Mammary microvascular endothelial cell (primary cell): ENCODE measurements at places on chromosomes 5 and 9. TPM values are rescaled to one million over a fixed set of nuclear protein-coding genes. Genes with fewer than 3 reads are reported as not detected.

Gene SLC2A6
- total RNA-seq = 57.0 and 62.3 TPM in 2 replicates

Gene NOTCH1
- total RNA-seq = 70.4 and 79.5 TPM in 2 replicates

Gene PCDHGA4
- total RNA-seq = 2.8 and 3.9 TPM in 2 replicates

Gene PDCD1LG2
- total RNA-seq = 26.4 and 27.8 TPM in 2 replicates

Gene CCDC171
- total RNA-seq = 0.93 and 0.94 TPM in 2 replicates

Gene TAS2R1
- total RNA-seq = not detected in 2 replicates

Gene CTNND2
- not detected in 2 replicates for total RNA-seq

Gene HAVCR1
- total RNA-seq = not detected in 2 replicates

Gene WNK2
- total RNA-seq = not detected in 2 replicates

Gene SELENOP
- total RNA-seq = 17.3 and 28.6 TPM in 2 replicates

Gene TRAF2
- 17.3 and 18.3 TPM in 2 replicates for total RNA-seq

Gene CXCL14
- total RNA-seq = not detected in 2 replicates

Gene CER1
- not detected in 2 replicates for total RNA-seq

Gene ACTBL2
- 0.10 TPM in 1 of 2 replicates, not detected in the other for total RNA-seq

Gene IL3
- not detected in 2 replicates for total RNA-seq

Gene NKD2
- 0.25 TPM in 1 of 2 replicates, not detected in the other for total RNA-seq

Gene OTP
- total RNA-seq = not detected in 2 replicates

Gene PTCD2
- 9.3 and 9.5 TPM in 2 replicates for total RNA-seq

Gene PCDHA4
- total RNA-seq = 0.05 TPM in 1 of 2 replicates, not detected in the other

Gene FOXD4L3
- not detected in 2 replicates for total RNA-seq

Gene EQTN
- total RNA-seq = not detected in 2 replicates

Gene EIF4EBP3
- total RNA-seq = 3.8 and 4.8 TPM in 2 replicates

Gene FST
- 11.0 and 13.3 TPM in 2 replicates for total RNA-seq

Gene BAAT
- total RNA-seq = not detected in 2 replicates

Gene FBXL7
- 14.7 TPM in 2 replicates for total RNA-seq

Gene ADGRV1
- total RNA-seq = not detected in 2 replicates

Gene KCNN2
- total RNA-seq = 1.6 and 2.1 TPM in 2 replicates

Gene ZFP2
- 0.15 and 0.60 TPM in 2 replicates for total RNA-seq

Gene C8G
- total RNA-seq = 0.20 and 0.84 TPM in 2 replicates

Gene FABP6
- not detected in 2 replicates for total RNA-seq

Gene PCDH1
- 155 and 167 TPM in 2 replicates for total RNA-seq

Gene LCN9
- total RNA-seq = not detected in 2 replicates

Gene C5orf47
- total RNA-seq = not detected in 2 replicates

Gene LCN15
- 1.6 TPM in 1 of 2 replicates, not detected in the other for total RNA-seq

Gene IFNA2
- not detected in 2 replicates for total RNA-seq

Gene EIF4E1B
- total RNA-seq = not detected in 2 replicates

Gene PLK2
- total RNA-seq = 247 and 302 TPM in 2 replicates

Gene GABRA6
- total RNA-seq = not detected in 2 replicates

Gene ARL14EPL
- 0.07 and 0.15 TPM in 2 replicates for total RNA-seq

Gene ARHGEF37
- 3.3 and 5.6 TPM in 2 replicates for total RNA-seq

Gene LMX1B
- total RNA-seq = not detected in 2 replicates

Gene SLC6A3
- not detected in 2 replicates for total RNA-seq

Gene GCNT4
- total RNA-seq = 0.33 and 0.44 TPM in 2 replicates

Gene PCDHAC2
- total RNA-seq = 0.64 and 0.73 TPM in 2 replicates

Gene NR2F1
- total RNA-seq = 14.1 and 16.0 TPM in 2 replicates

Gene ZNF366
- 14.1 and 16.4 TPM in 2 replicates for total RNA-seq

Gene MARVELD2
- total RNA-seq = 1.6 and 2.3 TPM in 2 replicates

Gene POC5
- total RNA-seq = 9.1 and 10.0 TPM in 2 replicates

Gene ANKRD18B
- 0.34 and 0.53 TPM in 2 replicates for total RNA-seq

Gene STKLD1
- 0.49 TPM in 1 of 2 replicates, not detected in the other for total RNA-seq

Gene TMEM215
- not detected in 2 replicates for total RNA-seq

Gene IGFBPL1
- not detected in 2 replicates for total RNA-seq

Gene HAPLN1
- not detected in 2 replicates for total RNA-seq
